ENCODE measurements at places on chromosomes 4 and X.

GRCh38 chr4:54365691-54366090 is 136.6 kb downstream of the PDGFRA start:
- no peak for DNase-seq

DNA sequence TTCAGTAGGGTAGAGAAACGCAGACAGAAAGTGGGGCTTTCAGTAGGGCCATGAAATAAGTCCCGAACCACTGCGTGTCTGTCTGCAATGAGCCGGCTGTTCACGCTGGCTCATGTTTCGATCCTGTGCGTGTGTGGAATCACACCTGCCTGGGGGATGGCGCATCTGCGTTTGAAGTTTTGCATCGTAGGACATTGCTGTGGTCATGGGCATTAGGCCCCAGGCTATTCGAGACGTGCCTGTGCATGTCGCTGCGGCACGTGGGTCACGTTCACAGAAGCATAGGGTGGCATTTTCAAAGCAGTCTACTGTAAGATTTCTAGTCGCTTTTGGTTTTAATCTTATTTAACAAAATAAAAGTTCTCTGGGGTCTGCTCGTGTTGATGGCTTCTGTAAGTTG is 25.5 kb upstream of the HGFAC start:
- DNase-seq: no peak

- DNase-seq: no peak
Measured at GRCh38 chr4:87057835-87058355, 123.1 kb downstream of the AFF1 start.

DNA sequence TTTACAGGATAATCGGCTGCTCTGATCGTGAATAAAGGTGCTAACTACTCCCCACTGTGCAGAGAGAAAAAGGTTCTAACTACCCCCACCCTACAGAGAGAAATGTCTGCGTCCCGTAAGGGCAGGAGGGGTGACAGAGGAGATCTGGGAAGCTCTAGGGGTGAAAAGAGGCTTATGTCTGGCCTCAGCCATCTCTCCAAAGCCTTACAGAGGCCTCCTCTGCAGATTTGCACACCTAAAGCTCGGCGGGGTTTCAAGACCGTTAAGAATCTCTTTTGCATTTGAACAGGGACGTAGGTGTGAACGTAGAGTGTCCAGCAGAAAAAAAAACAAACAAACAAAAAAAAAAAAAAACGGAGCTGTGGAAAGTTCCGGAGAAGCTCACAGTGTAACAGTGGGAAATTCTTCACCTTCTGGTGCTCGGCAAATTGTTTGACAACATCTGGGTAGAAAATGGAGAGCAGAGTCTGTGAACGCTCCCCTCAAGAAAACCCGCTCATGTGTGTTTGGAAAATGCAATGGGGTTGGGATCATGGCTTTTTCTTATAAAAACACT is 161.0 kb downstream of the SHOX start:
- no peak for DNase-seq

- DNase-seq: no peak
Measured at GRCh38 chr4:141524116-141524515, 112.3 kb upstream of the IL15 start.

DNA sequence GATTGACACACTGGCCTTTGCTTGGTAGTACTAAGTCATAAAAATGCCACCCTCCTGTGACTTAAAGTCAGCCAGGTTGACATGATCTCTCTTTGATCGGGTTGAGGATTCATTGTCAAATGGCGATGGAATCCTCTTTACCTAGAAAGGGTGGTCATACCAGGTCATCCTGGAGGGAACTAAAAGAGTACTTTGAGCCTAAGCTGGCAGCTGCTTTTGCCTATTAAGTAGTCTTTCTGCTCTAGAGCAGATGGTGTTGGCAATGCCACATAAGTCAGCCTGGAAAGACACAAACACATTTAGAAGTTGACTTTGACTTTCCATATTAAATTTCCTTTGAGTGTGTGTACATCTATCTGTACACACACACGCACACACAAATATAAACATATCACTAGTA is 39.2 kb upstream of the C4orf54 start:
- DNase-seq: no peak

- no peak for DNase-seq
Measured at GRCh38 chr4:180512801-180513475, 1730.3 kb upstream of the TENM3 start.
